ENCODE measurements at places on chromosomes 13 and 19.

DNA sequence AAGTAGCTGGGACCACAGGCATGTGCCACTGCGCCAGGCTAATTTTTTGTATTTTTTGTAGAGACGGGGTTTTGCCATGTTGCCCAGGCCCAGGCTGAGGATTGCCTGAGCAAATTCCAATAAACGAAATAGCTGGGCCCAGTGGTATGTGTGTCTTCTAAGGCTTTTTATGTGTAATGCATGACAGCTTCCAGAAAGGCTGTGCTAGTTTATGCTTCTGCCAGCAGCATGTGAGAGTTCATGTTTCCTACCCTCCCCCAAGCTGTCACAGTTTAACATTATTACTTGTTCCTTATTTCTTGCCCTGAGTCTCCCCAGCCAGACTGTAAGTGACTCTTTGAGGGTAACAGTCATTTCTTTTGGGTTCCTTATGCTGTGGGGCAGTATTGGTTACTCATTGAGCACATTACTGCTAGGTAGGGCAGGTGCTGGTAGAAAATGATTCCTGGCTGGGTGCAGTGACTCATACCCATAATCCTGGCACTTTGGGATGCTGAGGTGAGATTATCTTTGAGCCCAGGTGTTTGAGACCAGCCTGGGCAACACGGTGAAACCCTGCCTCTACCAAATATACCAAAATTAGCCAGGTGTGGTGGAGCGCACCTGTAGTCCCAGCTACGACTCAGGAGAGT is 13.6 kb downstream of the GPATCH1 start:
- no peak for DNase-seq

DNA sequence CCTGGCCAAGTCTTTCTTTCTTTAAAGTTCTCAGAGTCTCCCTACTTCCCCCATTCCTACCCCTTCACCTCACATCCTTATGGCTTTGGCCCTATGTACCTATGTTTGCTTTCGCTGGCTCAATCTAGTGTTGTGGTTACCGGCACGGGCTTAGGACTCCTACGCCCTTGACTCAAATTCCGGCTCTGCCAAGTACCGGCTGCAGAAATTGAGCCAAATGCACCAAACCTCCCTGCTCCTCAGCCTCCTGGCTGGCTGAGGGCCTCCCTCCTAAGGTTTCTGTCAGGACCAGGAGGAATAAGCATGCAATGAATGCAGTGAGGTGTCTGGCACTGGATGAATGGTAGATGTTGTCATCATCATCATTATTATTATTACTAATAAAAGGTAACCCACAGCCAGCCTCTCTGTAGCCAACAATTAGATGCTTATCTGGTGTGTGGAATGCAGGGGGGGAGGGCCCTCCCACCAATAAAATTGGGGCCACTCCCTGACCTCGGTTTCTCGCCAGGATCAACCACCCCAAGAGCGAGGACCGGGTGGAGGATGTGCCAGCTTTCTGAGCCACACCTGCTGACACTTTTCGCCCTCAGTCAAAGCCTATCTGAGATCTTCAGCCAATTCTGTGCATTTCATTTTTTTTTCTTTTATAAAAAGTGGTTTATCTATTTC is 20.7 kb downstream of the KLK5 start:
- no peak for DNase-seq

GRCh38 chr13:41411522-41411921 is 45.8 kb upstream of the RGCC start:
- DNase-seq, result no peak

DNA sequence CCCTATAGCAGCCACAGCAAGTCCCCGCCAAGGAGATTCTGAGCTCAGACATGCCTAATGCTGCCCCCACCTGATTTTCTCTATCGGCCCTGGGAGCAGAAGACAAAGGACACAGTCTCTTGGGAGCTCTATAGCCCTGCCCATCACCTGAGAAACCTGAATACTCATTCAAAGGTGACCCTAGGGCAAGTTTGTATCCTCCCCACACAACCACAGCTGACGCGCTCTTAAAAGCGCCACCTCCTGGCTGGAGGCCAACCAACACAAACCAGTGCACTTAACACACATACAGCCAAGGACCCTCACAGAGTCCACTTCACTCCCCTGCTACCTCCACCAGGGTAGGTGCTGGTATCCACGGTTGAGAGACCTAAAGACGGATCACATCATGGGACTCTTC is 8.8 kb upstream of the IGFL4 start:
- DNase-seq, result peak; percentile 16

- DNase-seq, result no peak
These were observed 5.1 kb downstream of the COL4A1 start for GRCh38 chr13:110301606-110302553.

DNA sequence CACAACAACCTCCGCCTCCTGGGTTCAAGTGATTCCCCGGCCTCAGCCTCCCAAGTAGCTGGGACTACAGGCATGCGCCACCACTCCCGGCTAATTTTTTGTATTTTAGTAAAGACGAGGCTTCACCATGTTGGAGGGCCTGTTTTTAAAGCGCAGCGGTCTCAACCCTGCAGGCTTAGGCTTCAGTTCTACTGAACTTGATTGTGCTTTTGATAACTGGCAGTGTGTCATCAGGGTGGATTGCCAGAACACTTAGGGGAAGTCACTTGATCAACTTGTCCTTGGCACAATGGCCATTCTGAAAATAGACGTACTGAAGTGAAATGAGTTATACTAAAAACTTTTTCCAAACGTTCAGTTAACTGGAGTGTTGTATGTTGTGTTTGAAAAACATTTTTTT is 472.2 kb downstream of the KLF5 start:
- no peak for DNase-seq

- DNase-seq, result no peak
These were observed 102.5 kb downstream of the COL4A2 start for GRCh38 chr13:110409581-110409992.

DNA sequence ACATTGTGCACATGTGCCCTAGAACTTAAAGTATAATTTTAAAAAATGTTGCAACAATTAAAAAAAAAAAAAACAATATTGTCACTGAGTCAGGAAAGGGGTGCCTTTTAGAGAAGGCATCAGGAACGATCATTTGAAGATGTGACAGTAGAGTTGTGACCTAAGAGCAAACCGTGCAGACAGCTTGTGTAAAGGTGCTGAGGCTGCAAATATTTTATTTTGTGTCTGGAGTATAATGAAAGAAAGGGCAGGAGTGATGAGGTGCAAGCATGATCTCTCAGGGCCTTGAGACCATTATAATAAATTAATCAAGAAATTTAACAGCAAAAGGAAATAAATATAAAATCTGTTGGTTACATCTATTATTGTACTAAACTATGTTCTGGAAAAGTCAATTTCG is 1219.7 kb downstream of the OLFM4 start:
- no peak for DNase-seq

- DNase-seq, result no peak
These were observed 113.8 kb downstream of the IRS2 start for GRCh38 chr13:109672545-109672944.

DNA sequence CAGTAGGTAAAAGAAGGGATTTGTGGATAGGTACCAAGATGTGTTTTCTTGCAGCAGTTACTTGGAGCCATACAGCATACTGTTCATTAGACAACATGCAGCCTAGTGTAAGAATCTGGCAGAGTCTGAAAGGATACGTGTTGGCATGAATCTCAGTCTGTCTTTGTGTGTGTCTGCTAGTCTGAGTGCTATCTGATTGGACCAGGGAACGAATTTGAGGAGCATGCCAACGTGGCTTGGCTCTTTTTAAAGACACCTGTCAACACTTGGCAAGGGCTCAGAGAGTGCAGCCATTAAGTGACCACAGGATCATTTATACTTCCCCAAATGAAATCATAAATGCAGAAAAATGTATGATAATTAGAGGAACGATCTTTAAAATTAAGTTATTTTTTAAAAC is 27.6 kb upstream of the ATXN8OS start:
- no peak for DNase-seq

- no peak for DNase-seq
These were observed 16.9 kb upstream of the GPR18 start for GRCh38 chr13:99275093-99275469.

GRCh38 chr13:97339988-97340749 is 93.8 kb upstream of the RAP2A start:
- no peak for DNase-seq

- DNase-seq, result no peak
These were observed 38.1 kb upstream of the POSTN start for GRCh38 chr13:37636701-37637100.
